ENCODE measurements at places on chromosomes 1 and 21. TPM values are rescaled to one million over a fixed set of nuclear protein-coding genes. Genes with fewer than 3 reads are reported as not detected.

Gene SPATC1L
- 21.5 TPM for total RNA-seq

Gene IL10
- total RNA-seq: under 0.01 TPM

Gene ATP6V1G3
- not detected for total RNA-seq

Gene CHIA
- not detected for total RNA-seq

Gene CFAP74
- not detected for total RNA-seq

Gene IL12RB2
- 22.4 TPM for total RNA-seq

Gene DCST1
- total RNA-seq: under 0.01 TPM

Gene RPAP2
- total RNA-seq: 4.8 TPM

Gene RIPPLY3
- under 0.01 TPM for total RNA-seq

Gene BRDT
- not detected for total RNA-seq

Gene CELA3B
- not detected for total RNA-seq

Gene OR10J1
- under 0.01 TPM for total RNA-seq

Gene NBPF10
- 1.6 TPM for total RNA-seq

Gene CTH
- total RNA-seq: 3.0 TPM

Gene LCE3E
- total RNA-seq: not detected

Data from hematopoietic multipotent progenitor cell (in vitro differentiated cells).